ENCODE measurements at places on chromosomes 12 and 14.

DNA sequence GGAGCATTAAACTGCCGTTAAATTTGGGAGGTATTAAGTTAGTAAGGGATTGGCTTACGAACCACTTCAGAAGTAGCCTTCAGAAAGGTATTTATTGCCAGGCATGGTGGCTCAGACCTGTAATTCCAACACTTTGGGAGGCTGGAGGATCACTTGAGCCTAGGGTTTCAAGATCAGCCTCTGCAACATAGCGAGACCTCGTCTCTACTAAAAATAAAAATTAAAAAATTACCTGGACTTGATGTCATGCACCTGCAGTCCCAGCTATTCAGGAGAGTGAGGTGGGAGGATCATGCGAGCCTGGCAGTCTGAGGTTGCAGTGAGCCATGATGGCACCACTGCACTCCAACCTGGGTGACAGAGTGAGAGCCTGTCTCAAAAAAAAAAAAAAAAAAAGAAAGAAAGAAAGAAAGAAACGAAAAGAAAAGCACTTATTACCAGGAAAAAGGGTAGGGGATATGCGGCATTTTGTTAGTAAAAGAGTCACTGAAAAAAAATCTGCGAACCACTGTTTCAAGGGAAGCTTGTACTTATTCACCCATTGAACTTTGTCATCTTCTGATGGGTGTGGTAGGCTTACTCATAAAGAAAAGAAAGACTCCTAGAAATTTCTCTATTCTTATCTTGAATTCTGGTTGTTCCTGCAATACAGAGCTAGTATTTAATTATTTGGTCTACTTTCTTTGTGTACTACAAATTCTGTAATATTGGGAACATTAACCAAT is 33.6 kb upstream of the PLEKHA5 start:
- DNase-seq, result no peak

GRCh38 chr12:89276860-89277259 is 75.4 kb downstream of the DUSP6 start:
- DNase-seq, result no peak

DNA sequence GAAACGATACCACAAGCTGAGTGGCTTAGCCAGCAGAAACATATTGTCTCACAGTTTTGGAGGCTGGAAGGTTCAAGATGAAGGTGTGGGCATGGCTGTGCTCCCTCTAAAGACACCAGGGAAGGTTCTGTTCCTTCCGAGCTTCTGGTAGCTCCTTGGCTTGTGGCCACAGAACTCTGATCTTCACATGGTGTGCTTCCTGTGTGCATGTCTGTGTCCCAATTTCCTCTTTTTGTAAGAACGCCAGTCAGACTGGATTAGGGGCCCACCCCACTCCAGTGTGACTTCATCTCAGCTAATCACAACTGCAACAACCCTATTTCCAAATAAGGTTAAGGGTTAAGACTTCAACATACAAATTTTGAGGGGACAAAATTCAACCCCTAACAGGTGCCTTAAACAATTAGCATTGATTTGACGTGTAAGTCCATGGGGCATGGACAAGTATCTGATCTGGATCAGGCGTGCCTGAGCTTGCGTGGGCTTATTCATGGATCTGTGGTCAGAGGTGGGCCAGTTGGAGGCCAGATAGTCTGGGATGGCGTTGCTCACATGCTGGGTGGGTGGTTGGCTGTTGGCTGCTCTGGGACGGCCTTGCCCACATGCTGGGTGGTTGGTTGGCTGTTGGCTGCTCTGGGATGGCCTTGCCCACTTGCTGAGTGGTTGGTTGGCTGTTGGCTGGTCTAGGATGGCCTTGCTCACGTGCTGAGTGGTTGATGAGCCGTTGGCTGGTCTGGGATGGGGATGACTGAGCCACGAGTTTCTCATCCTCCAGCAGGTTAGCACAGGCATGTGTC is 88.5 kb downstream of the LGMN start:
- DNase-seq, result no peak

DNA sequence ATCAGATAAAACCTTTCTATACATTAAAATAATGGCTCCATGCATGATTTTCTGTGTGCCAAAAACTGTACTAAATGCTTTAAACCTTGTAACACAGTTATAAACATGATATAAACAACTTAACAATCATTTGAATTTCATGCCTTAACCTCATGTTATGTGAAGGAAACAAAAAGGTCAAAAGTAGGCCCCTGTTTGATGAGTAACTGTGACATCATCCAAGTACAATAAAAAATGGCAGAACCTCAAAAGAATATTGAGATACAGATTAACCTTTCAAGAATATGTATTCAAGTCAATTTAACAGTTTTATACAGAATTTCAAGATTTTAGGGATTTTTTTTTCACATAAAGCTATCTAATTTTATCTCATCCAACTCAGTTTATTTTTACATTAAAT is 310.7 kb upstream of the DCN start:
- no peak for DNase-seq

- DNase-seq, result no peak
These were observed 41.6 kb downstream of the FBXO21 start for GRCh38 chr12:117148642-117149041.

DNA sequence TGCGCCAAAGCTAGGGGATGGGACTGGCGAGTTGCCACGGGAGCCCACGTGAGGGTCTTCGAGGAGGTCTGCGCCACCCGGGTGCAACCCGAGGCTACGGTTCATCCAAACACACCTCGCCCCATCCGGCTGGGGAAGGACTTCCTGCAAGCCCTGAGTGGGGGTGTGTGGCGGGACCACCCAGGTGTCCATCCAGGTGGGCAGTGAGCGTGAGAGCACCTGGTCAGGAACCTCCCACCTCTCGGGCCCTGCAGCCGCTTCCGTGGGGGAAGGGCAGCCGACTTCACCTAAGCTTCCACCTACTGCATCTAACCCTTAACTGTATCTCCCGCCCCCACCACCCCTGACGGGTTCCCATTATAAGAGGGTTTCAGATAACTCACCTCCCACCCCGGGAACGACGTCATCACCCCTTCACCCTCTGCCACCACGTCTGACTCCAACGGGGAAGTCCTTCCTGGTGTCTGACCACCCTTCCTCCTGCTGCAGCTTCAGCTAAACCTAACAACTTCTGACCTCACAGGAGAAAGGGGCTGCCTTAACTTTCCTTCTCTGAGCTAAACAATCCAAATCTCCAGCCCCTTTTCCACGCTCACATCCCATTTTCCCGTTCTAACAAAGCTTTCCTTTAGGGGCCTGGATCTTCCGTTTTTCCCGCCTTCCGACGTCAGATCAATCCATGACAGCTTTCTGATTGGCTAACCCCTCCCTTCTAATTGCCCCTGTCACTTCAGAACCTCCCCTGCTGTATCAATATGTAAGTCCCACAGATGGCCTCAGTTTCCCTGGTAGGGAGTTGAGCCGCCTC is 27.4 kb upstream of the SMUG1 start:
- DNase-seq, result no peak

DNA sequence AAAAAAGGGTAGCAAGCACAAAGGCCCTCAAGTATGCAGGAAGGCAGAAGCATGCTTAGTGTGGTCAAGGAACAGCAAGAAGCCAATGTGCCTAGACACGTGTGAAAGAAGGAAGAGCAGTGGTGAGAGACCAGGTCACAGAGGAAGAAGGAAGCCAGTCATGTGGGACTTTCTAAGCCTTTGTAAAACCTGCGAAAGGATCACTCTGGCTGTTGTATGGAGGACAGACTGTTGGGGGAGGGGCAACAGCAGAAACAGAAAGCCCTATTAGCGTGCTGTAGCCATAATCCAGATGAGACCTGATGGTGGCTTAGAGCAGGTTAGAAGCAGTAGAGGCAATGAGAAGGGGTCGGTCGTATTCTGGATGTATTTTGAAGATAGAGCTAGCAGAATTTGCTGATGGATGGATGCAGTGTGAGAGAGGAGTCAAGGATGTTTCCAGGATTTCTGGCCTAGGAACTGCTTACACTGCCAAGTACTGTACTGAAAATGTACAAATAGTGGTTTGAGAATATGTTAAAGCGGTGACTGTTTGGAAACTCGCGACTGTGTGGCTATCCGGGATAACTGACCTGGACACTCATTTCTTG is 5.7 kb upstream of the MLF2 start:
- DNase-seq, result no peak

DNA sequence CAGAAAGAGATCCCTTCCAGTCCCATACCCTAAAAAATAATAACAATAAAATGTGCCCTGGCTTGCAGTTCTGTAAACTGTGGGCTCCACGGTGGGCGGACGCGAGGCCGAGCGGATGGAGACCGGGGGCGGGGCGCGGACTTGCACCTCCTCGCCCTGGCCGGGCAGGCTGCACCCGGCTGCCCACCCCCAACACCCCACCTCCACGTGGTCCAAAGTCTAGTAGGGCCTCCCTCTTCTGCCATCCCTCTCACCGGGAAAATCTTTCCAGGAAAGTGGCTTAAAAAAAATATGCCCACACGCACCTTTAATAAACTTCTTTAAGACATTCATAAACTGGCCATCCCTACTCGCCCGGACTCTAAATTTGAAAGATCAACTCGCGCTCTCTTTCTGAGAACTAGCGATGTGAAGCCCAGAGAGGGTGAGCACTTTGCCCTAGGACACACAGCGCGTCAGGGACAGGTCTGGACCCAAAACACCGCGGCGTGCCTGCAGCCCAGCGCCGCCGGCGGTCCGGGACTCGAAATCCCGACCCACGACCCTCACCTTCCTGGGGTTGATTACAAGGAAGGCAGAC is 1.9 kb upstream of the BCL11B start:
- no peak for DNase-seq

DNA sequence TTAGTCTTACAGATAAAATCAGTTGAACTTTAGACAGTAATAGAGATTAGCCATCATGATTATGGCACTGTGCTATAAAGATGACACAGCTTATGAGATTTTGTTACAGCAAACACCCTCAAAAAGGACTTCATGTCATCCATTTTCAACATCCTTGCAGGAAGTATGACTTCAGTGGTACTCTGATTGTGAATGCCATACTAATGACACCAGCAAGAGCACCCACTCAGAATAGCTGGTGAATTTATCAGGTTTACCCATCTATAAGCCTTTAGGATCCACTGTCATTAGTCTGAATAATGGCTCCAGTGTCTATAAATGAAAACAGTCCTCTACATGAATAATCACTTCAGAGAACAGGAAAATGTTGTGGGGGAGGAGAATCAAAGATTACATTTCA is 615.2 kb downstream of the RPS29 start:
- no peak for DNase-seq

DNA sequence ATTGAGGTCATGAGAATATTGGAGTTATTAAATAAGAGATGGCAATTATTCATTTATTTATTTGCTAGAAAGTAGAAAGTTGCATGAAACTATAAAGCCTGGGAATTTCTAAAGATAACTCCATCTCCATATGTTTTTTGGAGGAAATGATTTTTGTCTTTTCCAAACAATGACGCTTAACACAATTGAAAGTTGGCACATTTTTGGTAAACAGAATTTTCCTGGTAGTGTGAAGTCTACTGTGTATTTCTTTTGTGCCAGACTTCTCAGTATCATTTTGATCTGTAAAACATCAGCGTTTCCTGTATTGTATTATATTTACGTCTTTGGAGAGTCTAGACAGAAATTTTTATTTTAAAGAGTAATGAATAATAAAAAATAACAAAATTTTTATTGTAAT is 33.7 kb upstream of the PTPRB start:
- DNase-seq, result no peak

DNA sequence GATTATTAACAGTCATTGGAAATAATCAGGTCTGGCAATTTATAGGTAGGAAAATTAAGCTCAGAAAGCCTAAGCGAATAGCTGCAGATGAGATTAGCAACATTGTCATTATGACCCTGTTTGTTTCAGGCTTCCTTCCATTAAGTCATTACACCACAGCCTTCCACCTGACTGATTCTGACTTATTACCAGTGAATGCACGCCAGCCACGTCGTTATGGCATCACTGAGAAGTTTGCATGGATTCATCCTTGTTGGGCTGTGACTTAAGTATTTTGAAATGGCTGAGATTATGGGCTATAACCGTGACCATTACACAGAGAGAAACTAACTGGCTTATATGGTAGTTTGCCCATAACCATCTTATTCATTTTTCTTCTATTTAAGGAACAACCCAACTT is 18.6 kb downstream of the RASSF8 start:
- no peak for DNase-seq

GRCh38 chr14:101466456-101467180 is 94.7 kb upstream of the DIO3 start:
- DNase-seq, result no peak

GRCh38 chr14:103128631-103129300 is 5.5 kb downstream of the TNFAIP2 start:
- DNase-seq, result no peak

DNA sequence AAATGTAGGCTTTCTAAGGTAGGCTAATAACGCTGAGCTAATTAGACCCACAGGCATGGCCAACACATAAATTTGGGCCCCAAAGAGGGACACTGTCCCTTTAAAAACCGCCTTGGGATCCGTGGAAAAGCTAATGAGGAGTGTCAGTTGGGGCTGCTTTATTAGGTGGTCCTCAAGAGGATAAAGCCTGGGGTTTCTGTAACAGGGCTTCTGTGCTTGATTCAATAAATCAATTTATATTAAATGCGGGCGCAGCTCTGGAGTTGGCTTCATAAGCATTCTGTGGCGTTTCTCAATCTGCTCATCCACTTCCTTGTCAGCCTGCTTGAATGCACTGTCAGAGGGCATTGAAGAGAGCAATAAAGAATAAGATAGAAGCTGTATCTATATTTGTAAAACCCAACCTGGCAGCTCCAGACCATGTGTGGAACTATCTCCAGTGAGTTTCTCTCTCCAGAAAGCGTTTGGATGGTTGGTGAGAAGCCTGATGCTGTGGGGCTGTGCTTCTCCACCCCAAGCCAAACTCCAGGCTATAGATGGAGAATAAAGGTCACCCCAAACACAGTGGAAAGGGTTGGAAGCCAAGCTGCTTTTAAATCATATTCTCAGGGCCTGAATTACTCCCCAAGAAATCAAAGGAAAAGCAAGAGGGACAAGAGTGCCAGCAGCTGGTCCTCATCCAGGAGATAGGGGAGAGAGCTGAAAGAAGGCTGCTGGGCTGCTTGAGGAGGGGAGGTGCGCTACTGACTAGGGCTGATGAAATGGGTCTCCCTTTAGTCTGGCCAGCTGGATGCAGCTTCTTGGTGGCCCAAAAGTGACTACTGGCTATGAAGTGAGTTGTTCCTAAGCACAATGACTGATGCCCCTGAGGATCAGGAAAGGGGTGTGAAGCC is 222.0 kb downstream of the PPM1H start:
- DNase-seq, result no peak

- no peak for DNase-seq
These were observed 100.7 kb downstream of the APAF1 start for GRCh38 chr12:98745578-98746391.

GRCh38 chr12:118033323-118033722 is 16.8 kb downstream of the RFC5 start:
- DNase-seq, result no peak

DNA sequence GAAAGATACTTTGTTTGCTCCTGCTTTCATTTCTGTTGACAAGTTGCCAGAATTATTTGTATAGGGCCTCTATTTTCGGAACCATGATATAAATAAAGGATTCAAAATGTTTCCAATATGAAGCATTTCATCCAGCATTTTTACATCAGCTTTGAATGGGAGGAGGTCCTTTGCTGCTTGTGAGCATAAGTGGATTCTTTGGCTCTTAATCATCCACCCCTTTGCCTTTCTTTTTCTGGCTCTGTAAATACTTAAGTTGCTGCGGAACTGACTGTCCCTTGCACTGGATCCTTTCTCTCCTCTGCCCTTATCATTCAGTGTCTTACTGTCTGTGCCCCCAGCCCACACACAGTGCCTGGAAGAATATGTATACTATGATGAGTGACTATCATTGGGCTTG is 357.3 kb upstream of the RGS6 start:
- DNase-seq, result no peak

GRCh38 chr14:22752422-22752821 is 14.1 kb upstream of the OXA1L start:
- no peak for DNase-seq
